Naive thymus-derived CD4-positive, alpha-beta T cell (primary cell): ENCODE measurements at places on chromosomes 5 and 9. TPM values are rescaled to one million over a fixed set of nuclear protein-coding genes. Genes with fewer than 3 reads are reported as not detected.

Gene FCN1
- 8.5 TPM for total RNA-seq

Gene MAP1B
- total RNA-seq: not detected

DNA sequence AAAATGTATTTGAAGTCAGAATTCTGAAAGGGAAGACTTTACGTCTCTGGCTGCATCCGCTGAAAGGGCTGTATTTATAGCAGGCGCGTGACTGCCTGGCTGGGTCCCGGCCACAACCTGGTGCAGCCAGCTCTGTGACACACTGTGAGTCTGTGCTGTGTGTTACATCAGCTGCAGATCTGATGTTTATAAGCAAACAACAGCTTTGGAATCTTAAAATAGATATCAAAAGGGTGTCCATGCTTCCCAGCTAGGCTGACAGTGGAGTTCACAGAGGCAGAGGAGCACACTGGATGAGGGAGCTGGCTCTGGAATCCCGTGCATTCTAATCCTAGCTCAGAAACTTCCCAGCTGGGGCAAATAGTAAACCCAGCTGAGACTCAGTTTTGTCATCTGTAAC is 433.4 kb upstream of the BRINP1 start:
- no peaks in the 10 kb centered on the region for H3K4me1 ChIP-seq
- H3K4me3 ChIP-seq: no peak overlapping the region
- no peaks in the 10 kb centered on the region for H3K27me3 ChIP-seq
- no peaks in the 10 kb centered on the region for H3K36me3 ChIP-seq
- H3K27ac ChIP-seq: no peak overlapping the region
- DNase-seq: no peak

DNA sequence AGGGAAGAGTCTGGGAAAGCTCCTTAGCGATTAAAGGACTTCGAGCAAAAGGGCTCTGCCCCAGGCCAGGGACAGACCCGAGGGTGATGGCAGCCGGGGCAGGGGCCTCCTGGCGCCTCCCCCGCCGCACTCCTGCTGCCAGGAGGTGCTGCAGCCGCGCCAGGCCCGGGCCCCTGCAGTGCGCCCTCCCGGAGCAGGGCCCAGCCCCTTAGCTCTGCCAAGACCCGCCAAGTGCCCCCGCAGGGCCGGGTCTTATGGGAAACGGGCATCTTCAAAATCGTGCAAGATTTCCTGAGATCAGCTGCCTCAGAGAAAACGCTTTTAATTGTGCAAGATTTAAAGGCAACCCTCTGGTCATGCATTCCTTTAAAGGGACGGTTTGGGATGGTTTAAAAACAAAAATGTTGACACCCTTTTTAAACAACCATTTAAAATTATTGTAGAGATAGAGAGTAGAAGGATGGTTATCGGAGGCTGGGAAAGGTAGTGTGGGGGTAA is 52.4 kb downstream of the CDC14B start:
- no peaks in the 10 kb centered on the region for H3K27me3 ChIP-seq
- no peaks in the 10 kb centered on the region for H3K36me3 ChIP-seq
- peak overlapping the region; percentile 77 for H3K4me3 ChIP-seq

- H3K36me3 ChIP-seq: peaks cover 42% of the 10 kb centered on the region
- peaks cover 6% of the 10 kb centered on the region for H3K4me1 ChIP-seq
- DNase-seq: no peak
These were observed 74.9 kb upstream of the NIPAL4 start for GRCh38 chr5:157384971-157385709.

DNA sequence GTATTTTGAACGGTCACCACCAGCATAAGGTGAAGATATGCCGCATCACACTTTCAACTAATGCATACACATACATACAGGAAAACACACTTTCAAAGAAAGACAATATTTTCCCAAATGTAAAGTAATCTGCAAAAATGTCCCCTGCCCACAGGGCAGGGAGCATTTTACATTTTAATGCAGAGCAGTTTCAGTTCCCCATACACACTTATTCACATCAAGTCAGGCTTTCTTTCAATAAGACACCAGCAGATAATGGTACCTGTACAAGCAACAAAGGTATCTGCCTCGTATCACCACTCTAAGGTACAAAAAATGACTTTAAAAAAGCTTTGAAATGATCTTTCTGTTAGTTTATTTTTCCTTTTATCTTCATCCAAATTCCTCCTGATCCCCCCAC is 247.1 kb upstream of the CCNG1 start:
- H3K36me3 ChIP-seq: no peaks in the 10 kb centered on the region
- DNase-seq: no peak
- no peak overlapping the region for H3K4me3 ChIP-seq
- H3K27ac ChIP-seq: no peak overlapping the region

DNA sequence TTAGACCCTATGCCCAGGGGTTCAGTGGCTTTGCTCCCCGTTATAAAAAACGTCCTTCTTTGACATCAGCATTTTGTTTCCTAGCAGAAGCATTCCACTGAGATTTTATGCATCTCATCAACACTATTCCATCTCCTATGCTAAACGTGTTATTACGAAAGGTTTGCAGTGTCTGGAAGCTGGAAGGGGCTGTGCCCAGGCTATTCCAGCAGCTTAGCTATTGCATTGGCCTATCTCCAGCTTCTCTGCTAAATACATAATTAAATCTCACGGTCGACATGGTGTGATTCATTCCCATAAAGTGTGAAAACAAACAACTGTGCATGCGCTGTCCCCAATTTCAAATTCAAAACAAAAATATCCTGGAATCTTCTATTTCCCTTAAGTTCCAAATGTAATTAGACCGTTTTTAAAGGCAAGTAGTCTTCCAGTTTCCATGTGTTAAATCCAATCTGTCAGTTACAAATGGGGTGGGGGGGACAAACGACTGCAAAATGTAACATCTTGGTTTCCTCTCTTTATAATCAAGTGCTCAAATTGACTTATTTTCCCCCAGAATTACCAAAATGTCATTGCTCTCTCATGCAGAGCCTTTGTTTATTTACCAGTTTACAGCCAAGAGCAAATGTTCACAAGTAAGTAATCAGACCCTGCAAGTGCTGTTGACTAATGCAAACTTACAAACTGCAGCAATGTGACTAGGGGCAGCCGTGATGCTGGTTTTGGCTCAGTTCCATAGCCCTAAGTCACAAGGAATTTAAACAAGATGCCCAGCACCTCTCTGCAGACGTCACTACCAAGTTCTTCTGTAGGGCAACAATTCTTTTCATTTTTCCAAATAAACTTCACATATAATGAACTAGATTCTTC is 212.3 kb upstream of the RORB start:
- H3K4me1 ChIP-seq: no peaks in the 10 kb centered on the region
- H3K27ac ChIP-seq: no peak overlapping the region
- no peaks in the 10 kb centered on the region for H3K36me3 ChIP-seq
- no peak for DNase-seq
- H3K27me3 ChIP-seq: no peaks in the 10 kb centered on the region
